ENCODE measurements at places on chromosomes 4 and X.

DNA sequence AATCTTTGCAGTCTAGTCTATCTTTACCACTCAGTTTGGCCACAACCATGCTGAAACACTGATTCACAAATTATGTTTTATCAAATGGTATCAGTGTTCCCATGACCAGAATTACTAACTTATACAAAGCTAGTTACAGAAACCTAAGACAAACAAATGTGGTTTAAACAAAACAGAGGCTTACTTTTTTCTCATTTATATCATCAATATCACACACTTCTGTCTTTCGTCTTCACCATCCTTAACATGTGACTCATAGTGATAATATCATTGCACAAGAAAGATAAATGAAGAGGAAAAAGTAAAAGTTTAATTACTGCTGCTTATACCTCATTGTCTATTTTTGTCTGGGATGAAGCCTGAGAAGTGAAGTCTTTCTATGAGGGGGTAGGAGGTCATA lies 406.6 kb downstream of the PCDH10 start:
- no peak for ATAC-seq

- no peak for ATAC-seq
These were observed 541.8 kb upstream of the SMIM31 start for GRCh38 chr4:164212134-164212533.

GRCh38 chr4:114040319-114041116 lies 61.1 kb upstream of the ARSJ start:
- no peak for ATAC-seq

- no peak for ATAC-seq
These were observed 42.3 kb downstream of the QRFPR start for GRCh38 chr4:121338518-121338917.

DNA sequence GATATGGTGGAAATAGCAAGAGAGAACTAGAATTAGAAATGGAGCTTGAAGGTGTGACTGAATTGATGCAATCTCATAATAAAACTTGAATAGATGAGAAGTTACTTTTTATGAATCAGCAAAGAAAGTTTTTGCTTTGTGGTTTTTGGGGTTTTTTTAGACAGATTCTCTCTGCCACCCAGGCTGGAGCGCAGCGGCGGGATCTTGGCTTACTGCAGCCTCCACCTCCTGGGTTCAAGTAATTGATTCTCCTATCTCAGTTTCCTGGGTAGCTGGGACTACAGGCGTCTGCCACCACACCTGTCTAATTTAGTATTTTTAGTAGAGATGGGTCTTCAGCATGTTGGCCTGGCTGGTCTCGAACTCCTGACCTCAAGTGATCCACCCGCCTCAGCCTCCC lies 23.7 kb upstream of the NEIL3 start:
- ATAC-seq = no peak

DNA sequence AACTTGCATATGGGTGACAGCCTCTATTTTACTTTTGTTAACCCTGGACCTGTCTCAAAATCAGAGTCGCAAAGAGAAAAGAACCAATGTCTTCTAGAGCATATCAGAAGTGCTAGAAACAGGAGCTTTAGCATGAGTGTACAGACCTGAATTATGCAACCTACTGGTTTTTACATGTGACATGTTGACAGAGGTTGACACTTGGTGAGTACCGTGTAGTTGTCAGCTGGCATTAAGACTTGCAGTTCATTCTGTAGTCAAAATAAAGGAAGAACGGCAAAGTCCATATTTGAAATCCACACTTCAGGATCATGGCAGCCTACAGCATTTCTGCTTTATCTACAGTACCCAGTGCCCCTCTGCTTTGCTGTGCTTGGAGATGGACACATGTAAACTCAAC lies 291.9 kb upstream of the TENM3 start:
- no peak for ATAC-seq

- ATAC-seq = no peak
These were observed 105.3 kb upstream of the SMIM10 start for GRCh38 chrX:134885336-134886001.

DNA sequence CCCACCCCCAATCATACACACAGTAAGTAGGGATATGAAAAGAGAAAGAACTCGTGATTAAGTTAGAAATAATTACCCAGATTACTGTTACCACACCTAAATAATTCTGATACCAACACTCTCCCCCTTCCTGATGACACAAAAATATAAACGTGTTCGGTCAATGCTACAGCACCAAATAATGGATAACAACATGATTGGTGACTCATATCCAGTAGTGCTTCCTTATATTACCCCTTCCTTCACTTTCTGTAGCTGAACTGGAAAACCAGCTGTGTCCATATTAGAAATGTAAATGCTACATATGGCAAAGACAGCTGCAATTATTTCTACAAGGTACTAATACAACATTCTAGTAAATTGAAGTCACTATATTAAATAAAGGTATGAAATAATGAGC lies 20.8 kb downstream of the EIF4E start:
- no peak for ATAC-seq

DNA sequence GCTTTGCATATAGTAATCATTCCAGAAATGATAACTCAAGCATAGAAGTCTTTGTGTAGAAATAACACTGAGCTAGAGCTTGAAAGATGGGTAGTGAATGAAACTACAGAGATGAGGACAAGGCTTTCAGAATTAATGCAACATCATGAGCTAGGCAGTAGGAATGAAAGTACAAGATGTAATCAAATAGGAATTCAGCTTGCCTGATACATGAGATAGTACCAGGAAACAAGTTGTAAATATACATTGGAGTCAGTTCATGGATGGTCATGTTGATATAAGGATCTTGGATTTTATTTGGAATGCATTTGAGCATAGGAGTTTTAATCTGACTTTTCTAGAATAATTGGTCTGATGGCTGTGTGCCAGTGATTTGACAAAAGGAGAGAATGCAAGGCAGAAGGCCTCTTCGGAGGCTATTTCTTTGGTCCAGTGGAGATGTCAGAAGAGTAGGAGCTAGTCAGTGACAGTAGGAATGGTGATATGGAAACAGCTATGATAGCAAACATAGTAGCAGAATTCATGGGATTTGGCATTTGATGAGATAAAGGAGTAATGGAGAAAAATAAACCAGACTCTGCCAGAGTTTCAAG lies 206.4 kb upstream of the PACRGL start:
- ATAC-seq = no peak

- ATAC-seq = no peak
These were observed 79.1 kb downstream of the PWWP3B start for GRCh38 chrX:106247162-106247561.

GRCh38 chr4:176150704-176151103 lies 44.7 kb downstream of the SPATA4 start:
- no peak for ATAC-seq

DNA sequence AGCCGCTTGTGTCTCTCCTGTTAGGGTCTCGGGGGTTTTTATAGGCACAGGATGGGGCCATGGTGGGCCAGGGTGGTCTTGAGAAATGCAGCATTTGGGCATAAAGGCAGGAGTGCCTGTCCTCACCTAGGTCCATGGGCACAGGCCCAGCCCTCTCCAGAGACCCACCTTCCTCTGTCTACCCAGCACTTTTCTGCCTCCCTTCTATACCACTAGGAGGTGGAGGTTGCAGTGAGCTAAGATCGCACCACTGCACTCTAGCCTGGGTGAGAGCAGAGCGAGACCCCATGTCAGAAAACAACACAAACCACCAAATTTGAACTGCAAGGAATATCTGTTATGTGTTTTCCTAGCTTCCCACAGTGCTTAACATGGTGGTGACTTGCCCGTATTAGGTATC lies 38.0 kb downstream of the MOB1B start:
- ATAC-seq = no peak

DNA sequence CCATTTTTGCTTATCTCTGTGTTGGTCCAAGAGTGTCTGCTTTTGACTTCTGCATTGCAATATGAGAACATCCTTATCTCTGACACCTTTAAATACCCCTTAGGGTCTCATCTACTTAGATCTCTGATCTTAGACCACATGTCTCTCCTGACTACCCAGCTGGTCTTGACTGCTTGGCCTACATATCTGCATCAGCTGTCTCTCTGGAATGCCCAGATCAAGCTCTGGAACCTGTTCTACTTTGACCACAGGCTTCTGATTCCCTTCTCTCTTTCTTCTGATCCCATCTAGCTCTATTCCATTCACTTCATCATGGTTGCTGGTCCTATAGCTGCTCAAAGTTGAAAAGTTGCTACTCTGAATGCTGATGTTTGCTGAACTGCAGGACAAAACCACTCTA lies 301.2 kb downstream of the MAPK10 start:
- ATAC-seq = no peak

DNA sequence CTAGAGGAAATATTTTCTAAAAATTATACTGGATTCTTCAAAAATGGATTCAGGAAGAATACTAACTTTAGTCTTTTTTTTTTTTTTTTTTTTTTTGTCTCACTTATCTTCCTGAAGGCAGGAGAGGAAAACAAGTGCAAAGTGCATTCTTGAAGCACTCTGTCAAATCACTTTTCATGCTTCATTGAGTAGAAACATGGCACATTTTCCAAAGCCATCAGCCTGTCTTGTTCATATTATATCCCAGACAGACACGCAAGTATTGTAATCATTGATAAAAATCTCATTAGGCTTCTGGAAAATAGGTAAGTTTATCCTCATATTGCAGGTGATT lies 1.2 kb downstream of the BBS12 start:
- ATAC-seq = no peak

DNA sequence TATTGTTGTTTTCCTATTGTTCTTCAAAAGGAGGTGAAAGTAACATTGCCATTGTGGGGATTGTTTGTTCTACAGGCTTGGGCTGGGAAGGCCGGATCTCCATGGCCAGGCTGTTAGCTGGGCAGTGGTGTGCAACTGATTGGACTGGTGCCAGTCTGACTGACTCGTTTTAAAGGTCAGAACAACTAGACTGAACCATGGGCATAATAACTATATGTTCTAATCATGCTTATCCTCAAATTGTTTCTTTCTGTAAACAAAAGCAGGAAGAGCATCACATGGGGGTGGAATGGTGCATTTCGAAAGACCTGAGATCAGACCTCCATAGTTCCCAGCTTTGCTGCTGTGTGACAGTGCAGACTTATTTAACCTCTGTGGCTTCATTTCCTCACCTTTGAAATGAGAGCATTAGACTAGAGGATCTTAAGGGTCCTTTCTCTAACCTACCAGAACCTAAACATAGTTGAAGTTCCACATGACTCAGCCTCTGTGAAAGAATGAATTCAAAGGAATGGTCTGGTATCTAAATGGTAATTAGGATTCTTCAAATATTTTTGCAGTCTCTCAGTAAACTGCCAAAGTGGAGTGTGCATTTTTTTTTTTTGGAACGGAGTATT lies 66.7 kb upstream of the PGRMC2 start:
- no peak for ATAC-seq

- no peak for ATAC-seq
These were observed 10.4 kb upstream of the SCOC start for GRCh38 chr4:140363051-140363450.

- no peak for ATAC-seq
These were observed 203.8 kb upstream of the HS3ST1 start for GRCh38 chr4:11632483-11632882.

- ATAC-seq = no peak
These were observed 117.9 kb upstream of the TBC1D9 start for GRCh38 chr4:140874056-140874455.

DNA sequence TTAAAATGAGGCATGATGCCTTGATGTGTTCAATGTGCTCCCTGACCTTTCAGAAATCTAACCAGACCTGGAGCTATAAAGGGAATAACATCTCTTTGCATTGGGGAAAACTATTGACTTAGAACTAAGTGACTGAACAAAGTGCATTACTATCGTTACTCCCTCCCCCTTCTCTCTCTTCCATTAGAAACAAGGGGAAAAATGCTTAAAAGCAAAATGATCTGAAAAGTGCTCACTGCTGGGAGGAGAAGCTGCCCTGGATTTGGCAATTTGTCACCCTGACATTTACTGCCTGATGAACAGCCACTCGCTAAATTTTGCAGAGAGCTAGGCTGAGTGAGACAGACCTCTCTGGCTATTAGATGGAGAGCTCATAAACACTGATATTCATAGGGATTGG lies 48.6 kb upstream of the PARM1 start:
- no peak for ATAC-seq

DNA sequence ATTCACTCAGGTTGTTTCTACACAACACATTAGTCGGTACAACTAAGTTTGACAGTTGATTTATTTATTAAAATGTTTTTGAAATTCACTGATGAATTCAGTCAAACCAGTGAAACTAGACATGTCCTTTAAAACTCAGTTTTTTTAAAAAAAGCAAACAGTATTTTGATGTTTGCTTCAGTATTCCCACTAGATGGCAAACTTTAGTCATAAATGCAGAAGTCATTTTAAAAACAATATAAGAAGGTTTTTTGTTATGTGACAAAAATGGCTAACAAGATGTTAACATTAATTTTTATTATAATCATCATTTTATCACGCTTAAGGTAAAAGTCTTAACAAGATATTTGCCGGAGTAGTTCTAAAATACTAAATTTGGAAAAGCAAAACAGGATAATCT lies 1337.8 kb upstream of the DIAPH2 start:
- ATAC-seq = no peak

DNA sequence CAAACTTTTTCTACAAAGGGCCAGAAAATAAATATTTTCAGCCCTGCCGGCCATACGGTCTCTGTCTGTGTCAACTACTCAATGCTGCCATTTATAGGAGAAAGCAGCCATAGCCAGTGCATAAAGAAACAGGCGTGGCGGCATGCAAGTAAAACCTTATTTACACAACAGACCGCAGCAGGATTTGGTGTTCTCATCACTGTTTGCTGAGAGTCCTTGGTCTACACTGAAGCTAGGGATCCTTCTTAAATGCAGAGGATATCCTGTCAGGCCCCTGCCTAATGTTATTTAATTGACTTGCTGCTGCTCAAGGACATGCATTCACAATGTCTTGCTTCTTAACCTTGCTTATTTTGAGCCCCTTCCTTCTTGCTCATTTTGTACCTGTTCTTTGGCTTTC lies 54.7 kb downstream of the CPE start:
- no peak for ATAC-seq

- no peak for ATAC-seq
These were observed 63.0 kb downstream of the GPC3 start for GRCh38 chrX:133922390-133922771.

DNA sequence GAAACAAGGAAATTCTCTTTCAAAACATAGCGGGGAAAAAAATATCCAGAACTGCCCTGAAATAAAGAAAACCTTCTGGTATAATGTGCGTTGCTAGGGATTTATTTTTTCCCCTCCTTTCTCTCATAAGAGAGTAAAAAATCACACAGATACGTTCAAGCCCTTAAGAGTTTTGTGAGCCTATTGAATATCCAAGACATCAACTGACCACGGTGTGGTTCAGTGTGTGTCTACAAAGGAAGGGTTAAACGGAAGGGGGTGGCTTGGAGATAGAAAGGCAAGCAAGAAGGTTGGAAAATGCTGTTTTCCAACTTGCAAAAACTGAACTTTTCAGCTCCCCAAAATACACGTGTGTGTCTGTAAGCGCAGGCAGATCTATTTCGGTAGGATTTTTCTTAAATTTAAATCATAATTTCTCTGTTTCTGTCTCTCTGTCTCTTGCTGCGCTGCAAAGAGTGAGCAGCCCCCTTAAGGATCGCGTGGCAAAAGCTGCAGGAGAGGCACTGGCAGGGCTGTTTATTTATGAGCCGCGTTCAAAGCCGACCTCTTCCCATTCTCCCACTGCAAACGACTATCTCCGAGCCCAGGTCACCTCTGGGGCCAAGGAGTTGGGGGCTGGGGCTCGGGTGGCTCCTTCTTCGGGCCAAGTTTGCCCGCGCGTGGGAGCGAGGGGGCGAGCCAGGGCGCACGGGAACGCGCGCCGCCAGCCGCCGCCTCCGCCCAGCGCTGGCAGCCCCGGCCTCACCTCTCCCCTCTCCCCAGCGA lies 492 bp upstream of the SLIT2 start:
- ATAC-seq = no peak

- no peak for ATAC-seq
These were observed 377.8 kb downstream of the KCTD8 start for GRCh38 chr4:44070843-44071242.

GRCh38 chrX:8711401-8711800 lies 20.5 kb downstream of the ANOS1 start:
- ATAC-seq = no peak

Measured in activated CD4-positive, CD25-positive, alpha-beta regulatory T cell treated with anti-CD3 and anti-CD28 coated beads, Interleukin-2, amount 50 U/mL, for 24 hours (primary cell).